ENCODE measurements at places on chromosomes 3 and 15.

- peak; percentile 15 for DNase-seq
These were observed 40.5 kb downstream of the FEZF2 start for GRCh38 chr3:62332835-62333244.

DNA sequence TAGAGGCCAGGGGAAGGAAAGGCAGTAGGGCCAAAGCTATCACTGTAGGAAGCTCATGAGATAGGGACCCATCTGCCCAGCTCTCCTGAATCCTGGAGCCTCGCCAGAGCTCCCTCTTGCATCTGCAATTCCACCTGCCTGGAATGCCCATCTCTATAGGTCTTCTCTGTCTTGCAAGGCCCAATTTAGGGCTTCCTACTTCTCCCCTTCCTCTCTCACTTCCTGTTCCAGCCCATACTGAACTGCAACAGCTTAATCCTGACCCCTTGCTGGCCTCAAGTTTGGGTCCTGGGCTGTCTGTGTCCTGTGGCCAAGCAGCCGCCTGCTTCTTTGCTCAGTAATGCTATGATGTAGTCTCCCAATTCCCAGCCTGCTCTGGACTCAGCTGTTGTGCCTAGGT lies 3.6 kb upstream of the PTPN23 start:
- DNase-seq: no peak

GRCh38 chr3:161745741-161746140 lies 249.1 kb downstream of the OTOL1 start:
- no peak for DNase-seq

- DNase-seq: peak; percentile 21
These were observed 103.3 kb downstream of the PCCB start for GRCh38 chr3:136353461-136353860.

DNA sequence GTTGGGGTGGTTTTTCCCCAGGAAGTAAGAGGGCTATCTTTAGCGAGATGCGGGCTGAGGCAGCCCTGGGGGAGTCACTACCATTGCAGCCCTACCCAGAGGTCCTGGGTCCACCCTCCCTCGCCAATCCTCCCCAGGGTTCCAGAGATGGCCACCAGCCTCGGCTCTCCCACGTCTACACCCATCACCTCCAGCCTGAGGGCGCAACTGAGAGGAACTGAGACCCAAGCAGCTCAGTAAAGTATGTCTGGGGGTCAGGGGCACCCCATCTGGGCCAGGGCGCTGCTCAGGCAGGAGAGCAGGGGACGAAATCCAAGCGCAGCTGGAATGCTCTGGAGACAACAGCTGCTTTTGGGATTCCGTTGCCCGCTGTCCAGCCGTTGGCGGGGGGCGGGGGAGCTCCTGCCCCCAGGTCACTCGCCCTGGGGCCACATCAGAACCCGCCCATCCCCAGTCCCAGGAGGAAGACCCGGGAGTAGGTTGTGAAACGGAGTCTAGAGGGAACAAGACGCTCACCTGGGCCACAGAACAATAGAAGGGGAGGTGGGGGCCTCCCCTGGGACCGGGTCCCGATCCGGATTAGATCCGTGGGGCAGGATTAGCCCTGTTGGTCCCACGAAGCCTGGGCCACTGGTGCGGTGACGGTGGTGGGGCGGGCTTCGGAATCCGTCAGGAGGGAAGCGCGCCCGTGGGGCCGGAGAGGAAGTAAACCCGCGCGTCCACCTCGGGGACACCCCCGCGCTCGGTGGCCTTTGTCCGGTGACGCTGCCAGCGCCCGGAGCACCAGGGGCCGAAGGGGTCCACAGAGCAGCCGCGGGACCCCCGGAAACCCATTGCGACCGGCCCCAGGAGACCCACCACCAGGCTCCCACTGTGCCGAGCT lies 1.4 kb upstream of the NDUFAF3 start:
- no peak for DNase-seq

- no peak for DNase-seq
These were observed 86.9 kb downstream of the ATP1B3 start for GRCh38 chr3:141963301-141963700.

GRCh38 chr15:54131410-54131809 lies 153.2 kb downstream of the UNC13C start:
- DNase-seq: peak; percentile 2

DNA sequence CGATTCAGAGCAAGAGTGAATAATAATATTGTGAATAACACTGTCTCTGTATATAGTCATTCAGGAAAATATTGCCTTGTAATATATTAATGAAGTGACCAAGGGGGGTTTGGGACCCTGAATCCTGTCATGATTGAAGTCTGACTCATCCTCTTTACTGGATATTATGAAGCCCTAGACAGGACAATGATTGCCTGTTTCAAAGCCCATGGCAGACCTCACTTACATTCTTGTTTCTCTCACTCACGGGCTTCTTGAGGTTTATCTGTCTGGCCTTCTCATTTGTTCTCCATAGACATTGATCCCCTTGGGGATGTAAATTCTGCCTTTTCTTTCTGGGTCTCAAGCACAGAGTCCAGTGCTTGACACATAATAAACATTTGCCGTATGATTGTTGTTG lies 449.3 kb upstream of the THRB start:
- DNase-seq: peak; percentile 4

DNA sequence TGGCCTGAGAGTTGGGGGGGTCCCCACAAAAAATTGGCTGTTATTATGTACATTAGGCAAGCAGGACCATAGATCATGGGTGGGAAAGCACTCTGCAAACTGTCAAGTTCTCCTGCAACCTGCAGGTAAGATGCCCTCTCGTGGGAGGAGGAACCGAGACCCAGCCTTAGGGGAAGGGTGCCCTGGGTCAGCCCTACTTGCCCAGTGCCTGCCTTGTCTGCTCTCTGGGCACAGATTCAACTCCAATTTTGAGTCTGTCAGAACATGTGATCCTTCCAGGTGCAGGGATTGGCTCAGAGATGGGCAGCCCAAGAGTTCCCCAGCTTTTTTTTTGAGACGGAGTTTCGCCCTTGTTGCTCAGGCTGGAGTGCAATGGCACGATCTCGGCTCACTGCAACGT lies 99.2 kb downstream of the PLXNA1 start:
- no peak for DNase-seq

GRCh38 chr15:59111251-59111650 lies 6.3 kb downstream of the CCNB2 start:
- DNase-seq: no peak

- no peak for DNase-seq
These were observed 59.4 kb upstream of the XRN1 start for GRCh38 chr3:142507241-142507640.

- no peak for DNase-seq
These were observed 1.1 kb downstream of the SLCO3A1 start for GRCh38 chr15:91854639-91854990.

DNA sequence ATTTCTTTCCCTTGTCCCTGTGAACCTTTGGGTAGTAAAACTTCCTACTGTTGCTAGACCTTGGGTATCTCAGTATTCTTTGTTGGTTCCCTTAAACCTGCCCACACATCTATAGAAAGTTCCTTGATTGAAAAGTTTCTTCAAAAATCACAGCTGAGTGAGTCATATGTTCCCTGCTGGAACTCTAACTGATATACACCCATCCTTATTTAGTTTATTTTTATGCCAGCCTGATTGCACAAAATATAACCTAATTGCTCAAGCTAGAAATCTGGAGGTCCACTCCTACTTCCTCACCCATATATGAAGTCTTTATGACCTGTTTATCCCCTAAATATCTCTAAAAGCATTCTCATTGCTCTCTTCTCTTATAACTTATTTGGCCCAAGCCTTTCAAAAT lies 13.7 kb upstream of the GJD2 start:
- DNase-seq: no peak

GRCh38 chr3:53730576-53730975 lies 115.6 kb downstream of the CHDH start:
- DNase-seq: peak; percentile 42

- DNase-seq: no peak
These were observed 45.9 kb upstream of the ULK4 start for GRCh38 chr3:42007785-42008184.

GRCh38 chr3:132629928-132630327 lies 29.7 kb downstream of the ACAD11 start:
- DNase-seq: peak; percentile 23

DNA sequence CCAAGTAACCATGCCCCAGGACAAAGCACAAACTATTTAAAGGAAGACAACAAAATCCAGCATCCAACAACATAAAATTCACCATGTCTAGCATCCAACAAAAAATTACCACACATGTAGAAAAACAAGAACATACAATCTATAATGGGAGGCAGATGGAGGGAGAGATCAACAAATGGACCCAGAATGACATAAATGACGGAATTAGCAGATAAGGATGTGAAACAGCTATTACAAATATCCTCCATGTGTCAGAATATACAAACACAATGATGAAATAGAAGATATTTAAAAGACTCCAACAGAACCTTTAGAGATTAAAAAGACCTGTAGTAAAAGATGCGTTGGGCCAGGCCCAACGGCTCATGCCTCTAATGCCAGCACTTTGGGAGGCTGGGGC lies 10.8 kb downstream of the LYSMD4 start:
- no peak for DNase-seq

GRCh38 chr15:43150191-43150929 lies 17.0 kb downstream of the TMEM62 start:
- peak; percentile 92 for DNase-seq

- DNase-seq: no peak
These were observed 27.7 kb upstream of the VPS33B start for GRCh38 chr15:91050128-91050455.

DNA sequence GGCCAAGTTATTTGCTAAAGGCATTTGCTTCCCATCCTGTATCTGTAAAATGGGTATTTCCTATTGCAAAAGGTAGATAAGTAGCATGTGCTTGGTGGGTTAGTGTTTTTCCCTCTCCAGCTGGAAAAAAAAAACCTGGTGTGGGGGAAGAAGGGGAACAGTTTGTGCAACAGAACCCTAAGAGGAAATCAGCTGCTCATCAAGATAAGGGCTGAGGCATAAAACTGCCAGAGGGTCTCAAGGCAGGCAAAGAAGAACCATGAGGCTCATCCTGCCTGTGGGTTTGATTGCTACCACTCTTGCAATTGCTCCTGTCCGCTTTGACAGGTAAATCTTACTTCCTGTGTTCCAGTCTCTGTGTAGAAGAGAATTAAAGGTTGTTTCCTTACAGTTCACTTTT lies at the start of gene CPA3:
CPA3 (plus strand) TSS at position 248 of the 400 bp plus-strand sequence; CDS start at position 260, 12 bp downstream.
- no peak for DNase-seq

GRCh38 chr3:135497979-135498378 lies 467.5 kb upstream of the PPP2R3A start:
- no peak for DNase-seq

GRCh38 chr3:5136211-5136918 lies 14.3 kb downstream of the ARL8B start:
- peak; percentile 56 for DNase-seq

GRCh38 chr3:83524901-83525300 lies 1433.9 kb upstream of the CADM2 start:
- DNase-seq: no peak

GRCh38 chr15:39177561-39177960 lies 403.3 kb upstream of the THBS1 start:
- DNase-seq: peak; percentile 93

- DNase-seq: no peak
These were observed 16.8 kb upstream of the CLDN16 start for GRCh38 chr3:190371152-190371551.

GRCh38 chr15:89963301-89964231 lies 37.6 kb upstream of the ZNF710 start:
- no peak for DNase-seq

- no peak for DNase-seq
These were observed 141.7 kb downstream of the NR1D2 start for GRCh38 chr3:24086617-24087404.

DNA sequence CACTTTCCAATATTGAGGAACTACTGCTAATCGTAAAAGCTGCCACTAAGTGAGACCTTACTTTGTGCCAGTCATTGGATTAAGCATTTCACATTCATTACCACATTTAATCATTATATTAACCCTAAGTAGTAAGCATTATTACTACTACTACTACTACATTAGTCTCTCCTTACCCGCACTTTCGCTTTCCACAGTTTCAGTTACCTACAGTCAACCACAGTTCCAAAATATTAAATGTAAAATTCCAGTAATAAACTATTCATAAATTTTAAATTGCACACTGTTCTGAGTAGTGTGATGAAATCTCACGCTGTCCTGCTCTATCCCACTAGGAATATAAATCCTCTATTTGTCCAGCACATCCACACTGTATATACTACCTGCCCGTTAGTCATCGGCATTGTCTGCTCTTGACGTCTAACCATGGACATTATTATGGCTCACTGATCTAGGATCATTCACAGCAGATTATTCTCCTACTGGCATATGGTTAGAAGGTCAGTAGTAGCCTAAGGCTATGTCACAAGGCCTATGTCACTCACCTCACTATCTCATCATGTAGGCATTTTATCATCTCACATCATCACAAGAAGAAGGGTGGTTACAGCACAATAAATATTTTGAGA lies 121.1 kb downstream of the GSK3B start:
- peak; percentile 12 for DNase-seq

DNA sequence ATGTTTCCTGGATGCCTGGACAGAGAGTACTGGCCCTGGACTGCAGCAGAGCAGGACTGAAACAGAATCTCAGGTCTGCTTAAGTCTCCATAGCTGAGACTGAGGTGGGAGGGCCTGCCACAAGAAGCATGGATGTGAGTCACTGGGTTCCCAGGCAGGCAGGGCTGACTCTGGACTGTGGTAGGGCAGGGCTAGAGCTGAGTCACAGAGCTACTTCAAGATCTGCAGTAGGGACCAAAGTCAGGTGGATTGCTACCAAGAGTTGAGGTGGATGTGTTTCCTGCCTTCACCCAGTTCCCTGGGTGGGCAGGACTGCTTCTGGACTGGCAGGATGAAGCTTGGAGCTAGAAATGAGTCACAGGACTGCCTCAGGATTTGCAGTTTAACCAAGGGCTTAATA lies 282.9 kb downstream of the AGBL1 start:
- DNase-seq: no peak

- no peak for DNase-seq
These were observed 89.4 kb downstream of the ADAMTS17 start for GRCh38 chr15:100252359-100252758.

- peak; percentile 54 for DNase-seq
These were observed 932 bp downstream of the GSK3B start for GRCh38 chr3:120093119-120093910.

- no peak for DNase-seq
These were observed 90.0 kb downstream of the STT3B start for GRCh38 chr3:31622636-31623288.

GRCh38 chr3:102492300-102492699 lies 57.5 kb downstream of the ZPLD1 start:
- no peak for DNase-seq
